SIG-M5 (cell line): ENCODE measurements at places on chromosomes 1 and 21.

- no peak for DNase-seq
Measured at GRCh38 chr1:170670802-170671628, 7.1 kb downstream of the PRRX1 start.

DNA sequence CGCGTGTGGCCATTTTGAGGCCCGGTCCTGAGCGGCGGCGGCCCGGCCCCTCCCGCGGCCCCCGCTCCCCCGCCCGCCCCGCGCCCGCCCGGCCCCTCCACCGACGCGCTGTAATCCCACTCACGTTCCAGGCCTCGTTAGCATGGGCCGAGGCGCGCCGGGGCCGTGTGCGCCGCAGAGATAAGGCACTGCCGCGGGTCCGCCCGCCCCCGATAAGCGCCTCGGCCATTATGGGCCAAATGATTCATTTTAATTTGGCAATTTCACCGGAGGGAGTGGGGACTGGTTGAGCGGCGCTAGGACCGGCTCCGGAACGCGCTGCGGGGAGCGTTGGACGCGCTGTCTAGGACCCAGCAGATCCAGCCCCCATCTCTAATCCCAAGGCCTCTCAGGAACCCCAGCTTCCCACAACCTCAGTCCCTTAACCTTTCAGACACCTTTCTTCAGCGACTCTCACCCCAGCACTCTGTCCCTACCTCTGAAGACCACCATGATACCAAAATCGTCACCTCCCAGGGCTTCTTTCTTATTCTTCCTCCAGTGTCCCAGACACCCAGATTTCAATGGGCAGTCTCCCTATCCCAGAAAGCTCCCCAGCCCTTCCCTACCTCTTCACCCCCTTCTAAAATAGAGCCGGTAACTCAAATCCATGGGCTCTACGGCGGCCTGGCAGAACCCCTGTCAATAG, at the start of gene TAL1:
Gene TAL1 (minus strand): TSS at position 39 of the 688 bp plus-strand sequence. CDS start 6,337 bp downstream, outside the sequence.
- DNase-seq: no peak

DNA sequence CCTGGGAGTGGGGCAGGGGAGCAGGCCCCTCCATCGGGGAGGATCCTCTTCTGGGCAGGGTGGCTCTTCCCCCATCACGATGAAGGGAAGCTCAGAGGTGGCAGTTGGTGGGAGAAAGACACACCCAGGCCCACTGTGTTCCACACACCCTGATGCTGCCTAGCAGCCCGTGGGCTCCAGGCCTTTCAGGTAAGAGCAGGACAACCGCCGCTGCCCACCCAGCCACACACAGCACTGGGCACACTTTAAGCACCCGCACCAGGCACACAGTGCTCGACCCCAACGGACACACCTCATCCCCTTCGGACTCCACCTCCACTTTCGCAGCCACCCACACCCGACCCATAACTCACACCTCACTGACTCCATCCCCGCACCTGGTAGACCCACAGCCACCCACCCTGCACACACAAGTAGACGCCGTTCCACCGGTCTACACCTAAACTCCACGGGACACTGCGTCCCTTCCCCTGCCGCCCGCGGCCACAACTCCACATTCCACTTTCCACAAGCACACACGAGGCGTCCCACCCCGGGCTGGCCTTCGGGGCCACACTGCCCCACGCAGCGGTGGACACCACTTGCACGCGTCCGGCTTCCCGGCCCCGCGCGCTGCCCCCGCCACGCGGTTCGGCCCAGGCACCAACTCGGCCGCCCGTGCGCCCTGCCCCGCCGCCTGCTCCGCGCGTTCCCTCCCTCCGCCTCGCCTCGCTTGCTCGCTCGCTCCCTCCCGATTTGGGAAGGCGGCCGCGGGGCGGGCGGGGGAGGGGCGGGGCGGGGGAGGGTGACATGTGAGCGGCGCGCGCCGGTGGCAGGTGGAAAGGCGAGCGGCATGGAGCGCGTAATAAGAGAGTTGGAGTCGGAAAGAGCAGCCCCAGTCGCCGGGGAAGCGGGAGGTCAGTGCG, at the start of gene KCNQ4:
Gene KCNQ4 (plus strand): TSS at position 787 of the 905 bp plus-strand sequence. CDS start 307 bp downstream, outside the sequence.
- DNase-seq: no peak

DNA sequence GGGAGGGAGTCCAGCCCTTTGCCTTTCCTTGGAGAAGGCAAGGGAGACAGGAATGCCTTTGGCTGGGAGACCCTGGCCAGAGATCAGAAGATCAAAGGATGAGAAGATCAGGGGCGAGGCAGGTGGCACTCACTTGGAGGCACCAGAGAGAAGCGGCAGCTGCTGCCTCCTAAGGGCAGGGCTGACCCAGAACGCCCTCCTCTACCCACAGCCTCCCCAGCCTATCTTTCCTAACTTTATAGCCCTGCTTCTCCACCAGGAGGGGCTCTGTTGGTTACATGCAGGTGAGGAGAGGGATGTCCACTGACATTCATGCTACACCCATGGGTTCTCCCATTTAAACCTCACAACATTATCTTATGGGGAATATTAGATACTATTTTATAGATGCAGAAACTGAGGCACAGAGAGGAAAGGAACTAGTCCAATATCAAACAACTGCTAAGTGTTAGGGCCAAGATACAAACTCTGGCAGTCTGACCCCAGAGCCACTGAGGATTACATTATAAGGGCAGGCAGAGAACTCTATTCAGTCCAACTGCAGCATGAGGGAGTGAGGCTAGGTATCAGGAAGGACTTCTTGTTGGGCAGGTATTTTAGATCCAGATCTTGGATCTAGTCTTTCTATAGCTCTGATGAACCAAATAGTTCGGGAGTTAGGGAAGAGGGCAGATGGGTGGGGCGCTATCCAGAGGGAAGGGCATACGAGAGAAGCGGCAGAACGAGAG, 19.9 kb downstream of the LGR6 start:
- no peak for DNase-seq

GRCh38 chr21:27371975-27372331, 405.1 kb upstream of the ADAMTS5 start:
- DNase-seq: no peak

GRCh38 chr1:14543191-14543840, 55.2 kb upstream of the KAZN start:
- no peak for DNase-seq

- DNase-seq: no peak
Measured at GRCh38 chr1:202131956-202132821, 9.5 kb downstream of the GPR37L1 start.

DNA sequence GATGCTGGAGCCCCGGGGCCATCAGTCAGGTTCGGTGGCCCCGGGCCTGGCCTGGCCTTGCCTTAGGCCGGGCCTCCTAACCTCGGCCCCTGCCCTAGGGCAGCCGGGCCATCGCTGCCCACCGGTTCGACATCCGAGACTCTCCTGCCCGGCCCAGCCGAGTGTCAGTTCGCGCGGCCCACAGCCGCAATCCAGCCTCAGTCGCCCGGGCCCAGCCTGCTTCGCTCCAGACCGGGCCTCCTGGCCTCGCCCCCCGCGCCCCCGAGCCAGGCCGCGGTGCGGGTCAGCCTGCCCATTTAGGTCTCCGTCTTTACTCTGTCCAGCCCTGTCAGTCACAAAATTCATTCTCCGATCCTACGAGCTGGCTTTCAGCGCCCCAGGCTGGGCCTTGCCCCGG, 777 bp downstream of the LRRC41 start:
- DNase-seq: no peak

GRCh38 chr1:154014154-154014907, 23.8 kb downstream of the RPS27 start:
- no peak for DNase-seq

DNA sequence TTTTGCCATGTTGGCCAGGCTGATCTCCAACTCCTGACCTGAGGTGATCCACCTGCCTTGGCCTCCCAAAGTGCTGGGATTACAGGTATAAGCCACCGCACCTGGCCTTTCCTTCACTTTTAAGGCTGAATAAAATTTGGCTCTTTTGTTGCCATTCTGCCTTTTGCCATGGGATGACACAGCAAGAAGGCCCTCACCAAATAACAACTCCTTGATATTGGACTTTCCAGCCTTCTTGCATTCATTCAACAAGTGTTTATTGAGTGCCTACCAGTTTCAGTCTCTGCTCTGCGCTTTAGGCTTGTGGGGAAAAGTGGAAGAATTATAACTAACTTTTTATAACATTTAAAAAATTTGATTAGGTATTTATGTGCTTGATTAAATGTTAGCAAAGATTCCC, 1.9 kb upstream of the NVL start:
- DNase-seq: no peak

DNA sequence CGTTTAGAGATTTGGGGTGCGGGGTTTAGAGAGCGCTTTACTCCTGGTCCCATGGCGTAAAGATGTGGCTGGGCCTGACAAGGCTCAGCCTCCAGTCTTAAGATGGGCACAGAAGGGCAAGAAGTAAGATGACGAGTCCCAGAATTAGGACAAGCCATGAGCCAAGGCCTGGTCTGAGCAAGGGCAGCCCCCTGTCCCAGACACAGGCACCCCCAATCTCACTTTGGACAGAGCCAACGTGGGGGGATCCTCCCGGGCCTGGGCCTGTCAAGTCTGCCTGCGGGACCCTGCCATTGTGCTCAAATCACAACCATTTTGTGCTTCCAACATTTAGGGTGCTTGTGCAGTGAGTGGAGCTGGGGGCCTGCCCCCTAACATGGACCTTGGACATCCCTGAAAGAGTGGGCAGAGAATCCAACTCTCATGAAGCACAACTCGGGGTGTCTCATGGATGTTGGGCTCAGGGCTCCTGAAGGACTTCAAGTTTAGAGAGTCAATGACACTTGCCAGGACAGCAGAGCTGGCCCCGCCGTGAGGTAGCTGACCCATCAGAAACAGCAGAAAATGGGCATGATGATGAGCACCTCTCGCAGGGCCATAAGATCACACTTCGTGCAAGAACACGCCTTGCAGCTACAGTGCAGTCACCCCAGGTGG, 52.6 kb downstream of the KIF21B start:
- DNase-seq: no peak

DNA sequence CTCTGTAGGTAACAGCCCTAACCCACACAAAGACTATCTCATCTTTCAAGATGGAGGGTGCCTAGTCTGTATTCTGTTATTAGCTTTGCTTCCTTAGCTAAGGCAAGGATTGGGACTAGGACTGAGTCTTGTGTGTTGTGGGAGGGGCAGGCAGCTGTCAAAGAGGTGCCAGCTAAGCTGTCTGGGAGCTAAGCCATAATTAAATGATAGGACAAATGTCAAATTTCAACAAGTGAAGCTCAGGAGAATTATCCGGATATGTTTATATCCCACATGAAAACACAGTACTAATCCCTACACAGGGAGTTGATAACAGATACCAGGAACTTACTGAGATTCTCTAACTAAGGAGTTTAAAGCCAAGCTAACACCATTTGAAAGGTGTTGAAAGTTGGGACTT, 70.5 kb upstream of the NGF start:
- no peak for DNase-seq

DNA sequence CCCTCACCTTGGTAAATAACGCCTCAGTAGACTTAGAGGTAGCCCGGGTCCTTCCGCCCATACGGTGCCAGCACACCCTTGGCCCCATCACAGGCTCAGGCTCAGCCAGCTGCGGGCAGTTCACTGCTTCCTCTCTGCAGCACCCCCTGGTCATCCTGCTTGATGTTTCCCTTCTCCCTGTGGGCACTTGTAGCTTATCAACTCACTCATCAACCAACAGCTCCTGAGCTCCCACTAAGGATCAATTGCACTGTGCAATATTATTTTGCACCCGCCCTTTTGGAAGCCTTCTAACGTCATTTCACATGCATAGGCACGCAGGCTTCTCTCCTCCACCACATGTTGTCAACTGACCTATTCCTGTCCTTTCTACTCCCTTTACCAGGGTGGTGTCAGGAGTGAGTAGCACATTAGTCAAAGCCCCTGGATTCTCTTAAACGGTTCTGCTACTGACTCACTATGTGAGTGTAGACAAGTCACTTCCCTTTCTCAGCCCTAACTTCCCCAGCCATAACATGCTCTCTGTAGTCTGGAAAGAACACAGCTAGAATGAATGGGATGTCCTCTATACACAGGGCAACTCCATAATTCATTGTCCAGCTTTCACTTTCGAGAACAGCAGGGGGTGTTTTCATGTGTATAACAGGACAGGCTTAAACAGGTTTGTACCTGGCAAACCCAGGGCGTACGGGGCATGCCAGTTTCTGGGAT, 47.1 kb upstream of the IRF2BP2 start:
- peak; percentile 96 for DNase-seq

DNA sequence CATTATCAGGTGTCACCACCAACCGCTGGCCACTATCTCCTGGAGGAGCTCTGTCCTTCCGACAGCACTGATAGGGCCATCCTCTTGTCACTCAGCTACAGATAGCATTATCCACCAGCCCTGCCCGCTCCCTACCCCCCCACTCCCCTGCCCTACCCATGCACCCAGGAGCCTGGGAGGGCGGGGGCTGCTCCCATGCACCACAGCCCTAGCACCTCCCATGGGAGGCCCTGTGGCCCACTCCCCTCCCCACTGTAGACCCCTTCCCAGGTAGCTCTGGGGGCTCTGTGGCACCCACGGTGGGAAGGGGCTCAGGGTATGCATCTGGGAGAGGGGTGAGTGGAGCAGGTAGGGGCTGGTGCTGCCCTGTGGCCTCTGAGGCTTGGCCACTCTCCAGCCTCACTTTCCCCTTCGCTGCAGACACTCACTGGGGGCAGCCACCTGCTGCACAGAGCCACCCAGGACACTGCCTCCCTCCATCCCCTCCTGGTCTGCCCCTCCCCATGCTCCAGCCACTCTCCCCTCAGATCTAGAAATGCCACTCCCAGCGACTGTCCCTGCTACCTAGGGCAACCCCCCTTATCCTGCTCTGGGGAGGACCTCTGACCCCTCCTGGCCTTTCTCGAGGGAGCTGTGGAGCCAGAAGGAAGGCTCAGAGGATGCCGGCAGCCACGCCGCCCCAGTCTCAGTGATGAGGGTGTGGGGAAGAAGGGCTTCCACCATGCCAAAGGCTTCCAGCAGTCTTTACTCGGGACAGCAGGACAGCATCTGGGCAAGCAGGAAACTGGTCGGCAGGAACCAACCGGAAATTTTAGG, 58.5 kb downstream of the WNT9A start:
- no peak for DNase-seq

DNA sequence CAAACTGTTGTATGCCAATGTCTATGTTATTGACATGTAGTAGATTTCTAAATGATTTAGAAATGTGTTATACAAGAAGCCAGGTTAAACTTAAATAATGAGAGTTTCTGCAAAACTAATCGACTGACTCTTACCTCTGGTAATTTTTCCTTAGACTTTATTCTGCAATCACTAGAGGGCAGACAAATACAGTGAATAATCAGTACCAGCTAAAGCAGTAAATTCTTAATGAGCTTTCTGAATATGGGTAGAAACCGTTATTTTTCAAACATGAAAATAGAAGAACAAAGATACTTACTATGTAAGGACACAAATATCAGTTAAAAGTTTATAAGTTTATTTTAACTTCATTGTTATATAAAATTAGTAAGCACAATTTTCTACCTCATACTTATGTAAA, 97.9 kb upstream of the RGS1 start:
- DNase-seq: no peak

DNA sequence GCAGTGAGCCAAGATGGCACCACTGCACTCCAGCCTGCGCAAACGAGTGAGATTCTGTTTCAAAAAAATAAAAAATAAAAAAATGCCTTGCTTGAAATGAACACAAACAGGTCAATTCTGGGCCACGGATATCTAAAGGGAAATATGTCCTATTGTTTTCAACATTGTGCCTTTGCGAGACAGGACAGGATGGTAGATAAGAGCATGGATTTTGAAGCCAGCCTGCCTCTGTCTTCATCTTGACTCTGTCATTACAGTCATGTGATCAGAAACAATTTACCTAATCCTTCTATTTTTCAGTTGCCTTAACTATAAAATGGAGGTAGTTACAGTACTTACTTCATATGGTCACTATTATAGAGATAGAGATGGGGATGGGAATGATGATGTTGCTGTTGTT, 56.7 kb upstream of the ZSWIM5 start:
- no peak for DNase-seq

- peak; percentile 55 for DNase-seq
Measured at GRCh38 chr21:33546086-33546485, 3.2 kb downstream of the SON start.
